Left hindlimb (tissue), 1 donor: ENCODE measurements at places on chromosomes 6 and 20.

DNA sequence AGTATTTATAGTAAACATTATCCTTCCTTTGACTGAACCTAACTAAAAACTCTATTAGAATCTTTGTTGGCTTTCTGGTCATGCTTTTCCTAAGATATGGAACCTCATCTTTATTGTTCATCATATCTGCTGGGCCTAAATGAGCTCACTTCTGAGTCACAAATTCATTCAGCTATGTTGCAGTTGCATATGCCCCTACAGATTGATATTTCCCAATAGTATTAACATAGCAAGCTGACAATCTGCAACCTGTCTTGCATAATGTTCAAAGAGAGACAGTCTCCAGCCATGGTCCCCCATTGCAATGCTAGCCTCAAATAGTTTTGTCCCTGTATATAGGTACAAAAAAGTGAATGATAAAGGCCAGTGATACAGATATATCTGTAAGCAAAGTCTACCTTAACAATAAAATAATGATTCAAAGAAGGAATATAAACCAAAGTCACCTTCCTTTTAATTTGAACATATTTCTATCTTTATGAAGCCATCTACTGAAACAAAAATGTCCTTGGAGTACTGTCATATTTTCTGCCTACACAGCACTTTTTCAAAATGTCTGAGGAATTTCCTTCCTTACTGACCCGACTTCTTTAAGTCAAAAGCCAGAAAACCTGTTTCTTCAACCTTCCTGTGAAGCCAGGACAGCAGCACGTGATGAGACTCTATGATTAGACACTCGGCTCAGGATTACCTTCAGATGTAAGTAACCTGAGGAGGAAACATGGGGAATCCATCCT lies 140.7 kb downstream of the UBE3D start:
- DNase-seq = no peak

DNA sequence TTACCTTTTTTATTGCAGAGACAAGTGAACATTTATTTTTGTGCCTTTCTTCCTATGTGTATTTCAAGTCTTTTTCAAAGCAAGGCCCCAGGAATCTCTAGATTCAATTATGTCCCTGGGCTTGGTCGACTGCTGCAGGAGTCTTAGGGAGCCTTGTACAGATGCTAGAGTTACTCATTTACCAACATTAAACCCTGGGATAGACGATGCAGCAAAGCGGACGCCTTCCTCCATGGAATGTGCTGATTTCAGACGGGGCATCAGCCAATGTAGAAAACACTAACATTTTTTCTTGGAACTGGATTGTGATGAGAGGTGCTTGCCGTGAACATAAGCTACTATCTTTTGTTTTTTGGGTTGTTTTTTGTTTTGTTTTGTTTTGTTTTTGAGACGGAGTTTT lies 55.9 kb downstream of the CD164 start:
- DNase-seq = no peak

DNA sequence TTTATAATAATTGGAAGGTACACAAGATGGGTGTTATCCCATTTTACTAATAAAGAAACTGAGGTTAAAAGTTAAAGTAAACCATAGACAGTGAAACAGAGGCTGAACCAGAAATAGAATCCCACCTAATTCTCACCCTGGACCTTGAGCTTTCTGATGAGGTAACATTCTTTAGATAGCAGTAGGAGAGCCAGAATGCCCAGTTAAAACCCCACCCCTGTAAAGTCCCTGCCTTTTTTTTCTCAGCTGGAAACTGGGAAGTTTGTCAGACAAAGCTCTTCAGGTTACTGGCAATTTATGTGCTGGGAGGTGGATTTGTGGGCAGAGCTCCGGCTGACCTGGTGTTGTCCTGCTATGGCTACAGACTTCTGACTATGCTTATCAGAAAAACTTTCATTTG lies 1.9 kb upstream of the MCHR2 start:
- no peak for DNase-seq

- DNase-seq = no peak
Measured at GRCh38 chr6:31354864-31355582, 2.0 kb downstream of the HLA-B start.

- no peak for DNase-seq
Measured at GRCh38 chr6:64243618-64244017, 608.0 kb downstream of the PHF3 start.

GRCh38 chr20:44918761-44919160 lies 8.9 kb downstream of the PABPC1L start:
- DNase-seq = no peak
